ENCODE measurements at places on chromosomes 3 and 15.

DNA sequence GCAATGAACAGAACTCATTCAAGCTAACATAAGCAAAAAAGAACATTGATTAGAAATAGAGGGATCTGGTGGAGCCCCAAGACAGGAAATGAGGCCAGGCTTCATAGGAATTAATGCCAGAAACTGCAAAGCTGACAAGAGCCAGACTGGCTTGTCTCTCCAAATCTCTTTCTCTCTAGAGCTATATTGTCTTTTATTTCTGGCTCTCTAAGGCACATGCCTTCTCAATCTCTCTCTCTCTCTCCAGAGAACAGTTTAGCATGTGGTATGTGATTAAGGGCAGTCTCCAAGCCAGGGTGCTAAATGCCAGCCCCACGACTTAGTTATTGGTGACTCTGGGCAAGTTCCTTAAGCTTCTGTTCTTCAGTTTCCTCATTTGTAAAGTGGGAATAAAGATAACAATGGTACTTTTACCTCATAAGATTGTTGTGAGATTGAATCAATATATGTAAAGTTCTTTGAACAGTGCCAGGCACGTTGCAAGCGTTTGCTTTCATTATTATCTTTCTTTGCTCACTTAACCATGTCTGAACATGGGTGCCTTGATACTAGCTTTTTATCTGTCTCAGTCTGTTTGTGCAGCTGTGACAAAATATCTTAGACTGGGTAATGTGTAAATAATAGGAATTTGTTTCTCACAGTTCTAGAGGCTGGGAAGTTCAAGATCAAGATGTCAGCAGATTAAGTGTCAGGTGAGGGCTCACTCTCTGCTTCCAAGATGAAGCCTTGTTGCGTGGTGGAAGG lies 123.2 kb downstream of the BDH1 start:
- no peak for DNase-seq

- DNase-seq, result no peak
Observed at GRCh38 chr3:172125053-172125452, 85.7 kb downstream of the FNDC3B start.

DNA sequence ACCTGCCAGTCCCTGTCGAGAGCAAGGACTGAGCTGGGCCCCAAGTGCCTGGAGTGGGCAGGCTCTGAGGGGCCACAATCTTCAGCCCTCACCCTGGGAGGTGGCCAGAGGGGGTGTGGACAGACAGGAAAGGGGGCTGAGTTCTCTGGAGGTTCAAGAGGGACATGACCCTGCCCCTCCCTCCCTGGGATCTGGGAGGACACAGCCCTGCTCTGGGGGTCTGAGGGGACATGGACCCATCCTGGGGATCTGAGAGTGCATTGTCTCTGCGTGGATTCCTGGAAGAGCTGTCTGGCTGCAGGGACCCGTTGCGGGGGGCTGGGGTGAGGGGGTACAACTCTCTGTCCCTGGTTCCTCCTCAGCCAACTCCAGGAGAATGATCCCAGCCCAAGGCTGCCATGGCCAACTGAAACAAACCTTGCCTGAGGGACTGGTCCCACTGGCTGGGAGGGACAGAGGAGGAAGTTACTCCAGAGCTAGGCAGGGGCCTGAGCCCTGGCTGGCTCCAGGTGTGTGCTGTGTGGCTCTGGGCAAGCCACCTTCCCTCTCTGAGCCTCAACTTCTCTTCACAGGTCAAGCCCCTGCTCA lies 29.0 kb downstream of the PTH1R start:
- DNase-seq, result no peak

DNA sequence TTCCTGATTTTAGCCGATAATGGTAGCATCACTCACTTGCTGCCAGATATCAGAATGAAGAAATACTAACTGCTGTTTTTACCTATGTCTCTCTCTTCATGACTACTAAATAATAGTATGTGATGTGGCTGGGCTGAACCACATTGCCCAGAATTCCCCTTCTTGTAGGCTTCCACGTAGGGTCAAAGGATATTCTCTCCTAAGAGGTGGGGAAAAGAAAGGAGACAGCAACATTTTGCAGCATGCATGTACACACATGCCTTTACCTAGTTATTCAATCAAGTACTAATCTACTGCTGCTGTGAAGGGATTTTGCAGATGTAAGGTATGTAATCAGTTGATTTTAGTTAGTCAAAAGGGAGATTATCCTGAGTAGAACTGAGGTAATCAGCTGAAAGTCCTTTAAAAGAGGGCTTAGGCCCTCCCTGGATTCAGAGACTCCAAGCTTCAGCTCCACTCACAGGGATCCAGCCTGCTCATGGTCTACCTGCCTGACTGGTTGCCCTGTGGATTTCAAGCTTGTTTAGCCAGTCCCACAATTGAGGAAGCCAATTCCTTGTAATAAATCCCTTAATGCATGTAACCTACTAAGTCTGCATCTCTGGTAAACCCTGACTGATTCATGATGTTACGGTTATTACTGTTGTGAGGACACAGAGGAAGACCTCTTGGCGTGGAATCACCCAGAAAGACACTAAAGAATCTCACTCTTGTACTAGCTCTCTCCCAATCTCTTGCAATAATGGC lies 20.4 kb downstream of the PLD1 start:
- DNase-seq, result no peak

DNA sequence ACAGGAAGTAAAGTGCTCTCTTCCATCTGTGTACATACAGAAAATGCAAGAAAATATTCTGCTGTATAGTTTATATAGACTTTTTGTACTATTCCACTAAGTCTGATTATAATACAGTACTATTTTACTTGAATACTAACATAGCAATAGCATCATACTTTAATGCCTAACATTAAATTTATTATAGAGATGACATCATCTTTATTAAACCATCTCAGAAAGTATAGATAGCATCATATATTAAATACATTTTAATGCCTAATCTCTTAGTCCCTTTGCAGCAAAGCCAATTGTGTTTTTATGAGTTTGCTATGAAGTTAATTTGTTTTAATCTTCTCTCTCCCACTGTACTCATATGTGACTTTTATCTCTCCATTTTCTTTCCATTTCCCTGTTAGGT lies 39.7 kb upstream of the ZDHHC23 start:
- no peak for DNase-seq

GRCh38 chr15:23869396-23869795 lies 182.3 kb upstream of the NDN start:
- no peak for DNase-seq

GRCh38 chr3:50171540-50172301 lies 16.6 kb downstream of the SEMA3F start:
- DNase-seq, result no peak

- DNase-seq, result no peak
Observed at GRCh38 chr3:51982352-51982837, 940 bp upstream of the ACY1 start.

DNA sequence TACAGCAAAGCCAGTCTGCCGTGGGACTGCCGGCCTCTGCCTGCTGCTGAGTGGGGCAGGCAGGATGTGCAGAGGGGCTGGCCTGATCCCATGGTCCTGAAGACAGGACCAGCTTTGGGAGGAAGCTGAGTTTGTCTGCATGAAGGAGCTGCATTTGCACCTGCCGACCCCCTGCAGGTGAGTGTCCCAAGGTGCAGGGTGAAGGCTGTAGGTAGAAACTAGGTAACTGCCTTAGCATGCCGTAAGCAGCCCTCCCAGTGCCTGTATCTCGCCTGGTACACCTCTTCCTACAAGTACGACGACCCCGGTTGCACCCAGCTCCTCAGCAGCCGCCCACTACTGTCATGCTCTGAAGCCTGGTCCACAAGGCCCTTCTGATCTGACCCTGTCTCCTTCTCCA lies 34.9 kb downstream of the AMOTL2 start:
- no peak for DNase-seq

GRCh38 chr3:156762631-156763185 lies 63.4 kb upstream of the LEKR1 start:
- DNase-seq, result no peak

GRCh38 chr3:177613901-177614300 lies 416.6 kb upstream of the TBL1XR1 start:
- DNase-seq, result no peak

GRCh38 chr3:24416224-24416623 lies 78.4 kb downstream of the THRB start:
- DNase-seq, result no peak

DNA sequence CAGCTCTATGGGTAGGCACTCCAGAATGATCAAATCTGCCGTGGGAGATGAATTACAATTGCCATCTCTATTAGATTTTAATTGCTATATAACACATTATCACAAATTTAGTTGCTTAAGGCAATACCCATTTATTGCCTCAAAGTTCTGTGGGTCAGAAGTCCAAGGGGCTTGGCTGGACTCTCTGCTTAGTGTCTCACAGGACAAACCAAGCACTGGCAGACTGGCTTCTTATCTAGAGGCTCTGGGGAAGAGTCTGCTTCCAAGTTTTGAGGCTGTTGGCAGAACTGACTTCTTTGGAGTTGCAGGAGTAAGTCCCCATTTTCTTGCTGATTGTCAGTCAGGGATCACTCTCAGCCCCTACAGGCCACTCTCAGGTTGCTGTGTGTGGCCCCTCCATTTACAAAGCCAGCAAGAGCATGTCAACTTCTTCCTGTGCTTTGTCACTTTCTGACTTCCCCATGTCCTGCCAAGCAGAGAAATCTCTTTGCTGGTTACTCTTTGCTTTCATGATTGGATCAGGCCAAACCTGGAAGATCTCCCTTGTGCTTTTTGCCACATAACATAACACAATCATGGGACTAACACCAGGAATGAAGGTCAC lies 93.5 kb upstream of the PRICKLE2 start:
- no peak for DNase-seq

DNA sequence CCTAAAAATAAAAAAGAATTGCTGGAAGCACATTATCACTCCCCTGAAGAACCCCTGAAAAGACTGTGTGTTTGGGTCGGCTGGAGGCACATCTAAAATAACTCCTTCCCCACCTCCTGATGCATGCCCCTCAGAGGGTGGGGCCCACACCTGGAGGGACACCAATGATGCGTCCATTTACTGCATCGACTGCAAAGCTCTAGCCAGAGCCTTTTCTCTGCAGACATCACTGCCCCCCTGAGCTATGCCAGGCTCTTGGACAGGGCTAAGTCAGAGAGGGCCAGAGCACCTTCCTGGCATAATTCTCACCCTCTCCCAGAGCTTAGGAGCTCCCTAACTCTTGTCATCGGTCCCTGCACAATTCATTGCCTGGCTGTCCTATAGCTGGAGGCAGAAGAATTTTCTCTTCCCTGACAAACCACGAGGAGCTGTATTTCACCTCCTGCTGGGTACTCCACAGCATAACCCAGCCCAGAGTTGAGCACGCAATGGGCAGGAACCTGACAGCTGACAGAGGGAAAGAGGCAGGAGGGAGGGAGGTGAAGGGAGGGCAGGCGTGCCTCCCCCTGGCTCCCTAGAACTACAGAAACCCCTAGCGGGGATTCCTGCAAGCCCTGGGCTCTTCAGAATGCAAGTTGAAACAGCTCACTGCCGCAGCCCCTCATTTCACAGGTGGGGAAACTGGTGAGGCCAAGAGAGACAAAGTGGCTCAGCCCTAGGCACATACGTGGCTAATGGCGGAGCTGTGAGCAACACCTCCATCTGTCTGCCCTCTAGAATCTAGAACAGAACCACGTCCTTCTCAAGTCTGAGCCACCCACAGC lies 46.6 kb downstream of the XXYLT1 start:
- no peak for DNase-seq

Measured in stimulated activated CD8-positive, alpha-beta memory T cell treated with anti-CD3 and anti-CD28 coated beads, Interleukin-7, amount 100 ng/mL, for 1 hour (primary cell).